ENCODE measurements at places on chromosomes 7 and 10.

GRCh38 chr7:96640054-96640453, 69.6 kb downstream of the SEM1 start:
- DNase-seq, result no peak

DNA sequence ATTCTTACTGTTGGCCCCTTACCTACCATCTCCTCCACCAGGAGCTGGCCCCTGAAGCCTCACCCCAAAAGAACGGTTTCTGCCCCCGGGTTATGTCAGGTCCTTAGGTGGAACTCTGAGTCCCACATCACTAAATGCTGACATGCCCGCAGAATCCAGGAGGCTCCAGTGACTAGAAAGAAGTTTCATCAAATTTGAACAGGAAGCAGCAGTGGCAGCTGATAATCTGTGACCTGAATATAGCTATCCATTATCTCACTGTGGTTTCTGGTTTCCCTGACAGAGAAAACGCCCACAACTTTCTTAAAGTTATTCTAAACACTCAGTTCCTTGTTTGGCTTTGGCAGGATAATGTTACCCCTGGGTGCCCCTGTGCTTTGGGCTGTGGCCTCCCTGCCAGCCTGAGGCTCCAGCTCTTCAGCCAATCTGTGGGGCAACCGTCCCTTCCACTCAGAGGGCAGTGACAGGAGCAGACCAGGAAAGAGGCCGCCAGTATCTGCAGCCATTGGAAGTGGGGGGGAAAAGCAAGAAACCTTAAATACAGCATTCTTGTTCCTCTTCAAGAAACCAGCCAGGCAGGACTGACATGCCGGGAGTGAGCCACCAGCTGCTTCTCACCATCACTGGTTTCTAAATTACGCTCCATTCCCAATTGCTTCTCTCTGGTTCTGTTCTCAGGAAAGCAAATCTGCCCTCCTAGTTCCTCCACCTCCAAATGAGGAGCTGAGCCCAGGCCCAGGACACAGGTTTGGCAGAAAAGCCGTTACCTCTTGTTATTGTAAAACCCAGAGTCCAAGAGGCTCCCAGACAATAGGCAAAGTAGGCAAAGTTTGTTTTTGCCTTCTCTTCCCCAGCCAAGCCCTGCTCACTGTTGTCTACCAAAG, 41.2 kb upstream of the VCL start:
- DNase-seq, result no peak

DNA sequence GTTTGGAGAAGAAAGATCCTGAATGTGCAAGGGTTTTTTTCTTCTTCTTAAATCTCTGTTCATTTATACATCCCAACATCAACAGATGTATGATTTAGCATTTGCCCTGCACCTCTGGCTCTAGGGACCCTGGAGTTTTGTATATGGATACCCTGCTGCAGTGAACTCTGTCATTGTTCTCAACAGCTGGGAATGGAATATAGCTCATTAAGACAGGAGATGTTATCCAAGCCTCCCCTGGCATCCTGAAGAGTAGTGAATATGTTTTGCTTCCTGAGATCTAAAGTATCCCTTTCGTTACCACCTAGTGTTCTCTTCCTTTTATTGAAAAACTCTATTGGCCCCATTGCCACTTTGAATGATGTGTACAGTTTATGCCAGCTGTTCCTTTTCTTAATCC, 275.9 kb downstream of the EXOC4 start:
- DNase-seq, result no peak

DNA sequence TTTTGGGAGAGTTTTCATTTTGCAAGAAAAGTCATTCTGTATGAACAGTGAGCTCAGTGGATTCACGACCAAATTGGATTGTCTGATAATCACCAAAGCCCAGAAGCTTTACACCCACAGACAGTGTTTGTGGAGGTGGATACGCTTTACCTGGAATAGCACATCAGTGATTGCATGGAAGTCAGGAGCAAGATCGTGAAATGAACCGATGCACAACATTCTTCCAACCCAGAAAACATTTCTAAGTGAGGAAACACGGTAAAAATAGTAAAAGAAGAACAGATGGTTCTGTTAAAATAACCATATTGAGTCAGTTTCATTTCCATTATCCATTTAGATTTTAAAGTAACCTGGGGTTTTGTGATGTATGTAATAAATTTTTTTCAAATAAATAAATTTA, 478.2 kb upstream of the PFKP start:
- no peak for DNase-seq

- DNase-seq, result no peak
Measured at GRCh38 chr10:114816308-114816707, 5.3 kb upstream of the FHIP2A start.

DNA sequence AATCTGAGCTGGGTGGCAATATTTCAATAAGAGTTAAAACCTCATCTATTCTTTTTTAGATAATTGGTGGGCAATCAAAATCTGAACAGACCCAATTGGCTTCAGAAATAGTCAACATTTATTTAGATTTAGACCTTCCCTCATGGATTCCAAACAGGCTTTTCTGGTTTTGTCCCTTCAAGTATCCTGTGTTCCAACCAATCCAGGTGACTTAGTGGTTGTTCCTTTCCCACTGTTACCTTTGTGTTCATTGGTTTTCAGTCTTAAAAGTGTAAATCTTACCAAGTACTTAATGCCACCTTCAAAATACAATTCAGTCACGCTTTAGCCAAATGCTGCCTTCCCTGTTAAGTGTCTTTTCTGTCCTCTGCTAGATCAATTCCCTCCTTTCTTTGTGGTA, 85.9 kb downstream of the AHR start:
- no peak for DNase-seq

DNA sequence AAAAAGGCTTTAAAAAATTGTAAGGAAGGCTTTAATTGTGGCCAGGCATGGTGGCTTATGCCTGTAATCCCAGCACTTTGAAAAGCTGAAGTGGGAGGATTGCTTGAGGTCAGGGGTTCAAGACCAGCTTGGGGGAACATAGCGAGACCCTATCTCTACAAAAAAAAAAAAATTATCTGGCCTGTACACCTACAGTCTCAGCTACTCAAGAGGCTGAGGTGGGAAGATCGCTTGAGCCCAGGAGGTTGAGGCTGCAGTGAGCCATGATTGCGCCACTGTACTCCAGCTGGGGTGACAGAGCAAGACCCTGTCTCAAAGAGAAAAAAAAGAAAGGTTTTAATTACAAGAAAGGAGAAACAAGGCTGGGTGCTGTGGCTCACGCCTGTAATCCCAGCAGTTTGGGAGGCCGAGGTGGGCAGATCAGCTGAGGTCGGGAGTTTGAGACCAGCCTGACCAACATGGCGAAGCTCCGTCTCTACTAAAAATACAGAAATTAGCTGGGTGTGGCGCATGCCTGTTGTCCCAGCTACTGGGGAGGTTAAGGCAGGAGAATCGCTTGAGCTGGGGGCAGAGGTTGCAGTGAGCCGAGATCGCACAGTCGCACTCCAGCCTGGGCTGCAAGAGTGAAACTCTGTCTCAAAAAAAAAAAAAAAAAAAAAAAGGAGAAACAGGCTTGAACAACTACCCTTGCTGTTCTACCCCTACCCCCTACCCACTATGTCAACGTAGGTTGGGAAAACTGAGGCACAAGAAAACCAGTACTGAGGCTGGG, 83.7 kb downstream of the CARD11 start:
- DNase-seq, result no peak

- no peak for DNase-seq
Measured at GRCh38 chr7:142030848-142031247, 35.2 kb downstream of the MGAM start.

DNA sequence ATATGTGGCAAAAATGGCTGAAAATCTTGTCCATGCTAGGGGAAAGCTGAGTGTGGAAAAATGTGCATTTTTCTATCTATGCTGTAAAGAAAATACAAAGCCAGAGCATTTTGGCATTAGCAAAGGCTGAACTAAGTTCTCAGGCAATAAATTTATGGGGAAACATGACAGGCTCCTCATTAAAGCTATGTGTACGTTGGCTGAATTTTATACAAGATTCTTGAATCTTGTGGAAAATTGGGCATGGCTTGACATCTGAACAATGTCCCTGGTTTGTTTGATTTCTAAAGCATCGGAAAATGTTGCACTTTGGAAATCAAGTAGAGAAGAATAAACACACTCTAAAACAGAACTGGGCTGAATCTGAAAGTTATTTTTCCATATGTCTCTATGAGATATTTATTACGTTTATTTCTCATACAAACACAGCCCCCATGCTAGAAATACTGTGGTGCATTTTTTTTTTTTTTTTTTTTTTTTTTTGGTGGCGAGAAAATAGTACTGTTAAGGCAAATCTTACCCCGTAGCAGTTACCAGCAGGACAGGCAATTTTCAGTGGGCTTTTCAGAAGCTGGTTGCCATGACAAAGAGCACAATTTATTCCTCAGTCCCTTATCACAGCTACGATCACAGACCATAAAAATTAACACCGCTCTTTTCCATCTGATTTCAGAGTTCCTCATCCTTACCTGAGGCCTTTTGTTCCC, 16.9 kb downstream of the CPA1 start:
- DNase-seq, result no peak

DNA sequence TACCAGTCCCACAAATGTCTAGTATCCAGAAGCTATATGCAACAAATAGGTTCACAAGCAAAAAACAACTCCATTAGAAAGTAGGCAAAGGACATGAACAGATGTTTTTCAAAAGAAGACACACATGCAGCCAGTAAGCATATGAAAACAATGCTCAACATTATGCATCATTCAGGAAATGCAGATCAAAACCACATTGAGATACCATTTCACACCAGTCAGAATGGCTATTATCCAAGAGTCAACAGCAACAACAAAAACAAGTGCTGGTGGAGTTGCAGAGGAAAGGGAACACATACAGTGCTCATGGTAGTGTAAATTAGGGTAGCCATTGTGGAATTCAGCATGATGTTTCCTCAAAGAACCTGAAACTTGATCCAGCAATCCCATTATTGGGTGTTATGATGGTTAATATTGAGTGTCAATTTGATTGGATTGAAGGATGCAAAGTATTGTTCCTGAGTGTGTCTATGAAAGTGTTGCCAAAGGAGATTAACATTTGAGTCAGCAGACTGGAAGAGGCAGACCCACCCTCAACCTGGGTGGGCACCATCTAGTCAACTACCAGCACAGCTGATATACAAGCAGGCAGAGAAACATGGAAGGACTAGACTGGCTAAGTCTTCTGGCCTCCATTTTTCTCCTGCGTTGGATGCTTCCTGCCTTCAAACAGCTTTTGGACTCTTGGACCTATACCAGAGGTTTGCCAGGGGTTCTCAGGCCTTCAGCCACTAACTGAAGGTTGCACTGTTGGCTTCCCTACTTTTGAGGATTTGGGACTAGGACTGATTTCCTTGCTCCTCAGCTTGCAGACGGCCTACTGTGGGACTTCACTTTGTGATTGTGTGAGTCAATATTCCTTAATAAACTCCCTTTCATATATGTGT, 218.4 kb upstream of the SEMA3D start:
- DNase-seq, result no peak

GRCh38 chr7:80740778-80741545, 102.5 kb downstream of the CD36 start:
- no peak for DNase-seq

Data from NT2/D1 (cell line).